ENCODE measurements at places on chromosomes 3 and 15.

DNA sequence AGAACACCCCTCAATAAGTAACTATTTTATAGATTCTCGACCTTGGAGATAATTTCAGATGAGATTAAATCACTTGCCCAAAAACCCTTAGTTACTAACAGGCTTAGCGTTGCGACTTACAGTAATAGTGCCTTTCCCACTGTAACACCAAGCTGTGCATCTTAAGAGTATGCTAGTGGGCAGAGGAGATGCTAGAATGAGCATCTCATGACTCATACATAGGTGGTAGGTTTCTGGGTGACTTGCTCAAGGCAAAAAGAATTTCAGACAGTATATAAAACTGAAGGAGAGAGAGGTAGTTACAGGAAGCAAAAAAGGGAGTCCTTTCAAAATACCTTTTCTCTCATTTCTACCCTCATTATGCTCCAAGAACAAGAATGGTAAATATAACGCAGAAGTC lies 3.9 kb downstream of the KATNBL1 start:
- DNase-seq, result no peak

GRCh38 chr15:74291101-74292071 lies 55.3 kb downstream of the CCDC33 start:
- peak; percentile 31 for DNase-seq

GRCh38 chr3:123559040-123559861 lies 25.6 kb downstream of the HACD2 start:
- DNase-seq, result peak; percentile 60

DNA sequence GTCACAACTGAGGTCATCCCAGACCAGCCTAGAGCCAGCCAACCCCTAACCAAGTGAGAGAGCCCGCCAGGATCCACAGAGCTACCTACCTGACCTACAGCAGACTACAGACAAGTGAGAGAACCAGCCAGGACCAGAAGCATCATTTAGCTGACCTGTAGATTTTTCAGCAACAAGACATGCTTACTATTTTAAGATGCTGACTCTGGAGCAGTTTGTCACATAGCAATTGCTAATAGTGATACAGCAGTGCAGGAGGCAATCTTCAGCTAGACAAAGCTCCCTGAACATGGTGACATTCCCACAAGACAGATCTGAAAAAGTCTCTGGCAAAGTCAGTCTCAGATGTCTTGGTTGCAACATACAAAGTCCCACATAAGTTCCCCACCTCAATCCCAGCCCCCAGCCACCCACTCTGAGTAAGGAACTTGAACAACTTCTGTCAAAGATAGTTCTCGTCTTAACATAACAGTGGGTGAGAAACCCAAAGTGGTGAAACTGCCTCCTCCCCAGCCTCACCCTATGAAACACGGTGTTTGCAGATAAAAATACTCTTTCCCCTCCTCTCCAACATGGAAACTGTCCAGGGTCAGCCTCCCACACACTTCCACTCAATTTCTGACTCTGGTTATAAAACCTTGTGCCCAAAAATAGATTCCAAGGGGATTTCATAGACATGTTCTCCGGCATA lies 120.3 kb upstream of the SLC6A11 start:
- no peak for DNase-seq

- DNase-seq, result no peak
These were observed 54.6 kb downstream of the STAC start for GRCh38 chr3:36434687-36435426.

GRCh38 chr15:31508656-31509055 lies 182.0 kb downstream of the KLF13 start:
- DNase-seq, result no peak

GRCh38 chr3:149020196-149020838 lies 29.0 kb downstream of the GYG1 start:
- no peak for DNase-seq

DNA sequence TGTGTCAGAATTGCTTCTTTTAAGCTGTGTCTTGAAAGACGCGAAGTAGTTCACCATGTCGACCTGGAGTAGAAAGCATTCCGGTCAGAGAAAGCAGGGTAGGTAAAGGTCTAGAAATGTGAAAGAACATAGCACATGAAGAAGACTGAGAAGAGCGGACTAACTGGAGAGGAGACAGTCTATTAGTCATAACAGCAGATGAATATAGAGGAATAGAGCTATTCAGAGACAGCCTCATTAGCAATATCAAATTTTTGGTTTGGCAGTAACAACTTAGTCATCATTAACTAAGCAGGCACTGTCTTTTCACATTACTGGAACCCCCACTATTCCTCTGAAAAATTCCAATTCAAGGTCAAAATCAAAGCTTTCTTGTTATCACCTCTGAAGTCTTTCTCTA lies 678.8 kb downstream of the DIPK2A start:
- no peak for DNase-seq

- DNase-seq, result no peak
These were observed 5.5 kb upstream of the C15orf40 start for GRCh38 chr15:83016906-83017305.

DNA sequence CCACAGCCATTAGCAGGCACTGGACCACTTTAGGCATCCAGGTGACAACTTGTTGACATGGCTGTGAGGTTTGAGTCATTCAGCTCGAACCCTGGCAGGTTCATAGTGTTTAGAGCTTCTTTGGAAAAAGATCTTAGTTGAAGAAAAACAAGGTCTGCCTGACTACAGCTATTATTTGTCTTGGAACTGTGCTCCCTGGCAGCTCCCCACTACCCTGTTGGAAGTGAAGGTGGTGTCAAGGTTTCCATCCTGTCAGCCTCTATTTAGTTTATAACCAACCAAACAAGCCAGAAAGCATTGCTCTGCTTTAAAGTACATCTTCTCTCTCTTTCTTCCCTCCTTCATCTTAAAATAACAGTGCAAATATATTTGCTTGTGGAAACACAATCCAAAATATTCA lies 56.8 kb downstream of the KAT2B start:
- DNase-seq, result no peak

- no peak for DNase-seq
These were observed 1.1 kb upstream of the MSL2 start for GRCh38 chr3:136197159-136197793.

DNA sequence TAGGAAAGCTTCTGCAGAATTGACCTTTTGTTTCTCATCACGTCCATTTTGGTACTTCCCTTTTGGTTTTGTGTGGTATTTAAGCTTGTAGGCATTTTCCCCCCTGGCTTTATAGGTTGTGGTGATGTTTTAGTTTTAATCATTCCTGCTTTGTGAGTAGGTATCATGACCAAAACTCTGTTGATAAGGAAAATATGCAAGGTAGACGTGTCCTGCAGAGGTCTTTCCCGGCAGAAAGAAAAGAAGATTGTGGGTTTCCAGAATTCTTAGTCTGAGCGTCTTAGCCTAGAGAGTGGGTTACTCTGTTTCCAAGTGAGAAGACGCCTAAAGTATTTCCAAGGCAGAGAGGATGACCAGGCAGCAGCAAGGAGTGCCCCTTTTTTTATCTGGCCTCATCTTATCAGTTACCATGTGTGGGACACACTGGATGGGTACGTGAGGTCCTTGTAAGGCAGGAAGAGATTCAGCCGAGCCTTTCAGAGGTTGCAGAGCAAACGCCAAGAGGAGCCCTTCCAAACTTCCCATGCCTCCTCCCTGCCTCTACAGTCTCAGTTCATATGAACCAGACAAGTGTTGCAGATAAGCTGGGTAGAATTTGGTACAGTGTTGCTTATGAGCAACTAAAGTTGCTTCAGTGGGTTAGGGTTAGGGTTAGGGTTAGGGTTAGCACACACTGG lies 58.8 kb downstream of the ARNT2 start:
- DNase-seq, result no peak

DNA sequence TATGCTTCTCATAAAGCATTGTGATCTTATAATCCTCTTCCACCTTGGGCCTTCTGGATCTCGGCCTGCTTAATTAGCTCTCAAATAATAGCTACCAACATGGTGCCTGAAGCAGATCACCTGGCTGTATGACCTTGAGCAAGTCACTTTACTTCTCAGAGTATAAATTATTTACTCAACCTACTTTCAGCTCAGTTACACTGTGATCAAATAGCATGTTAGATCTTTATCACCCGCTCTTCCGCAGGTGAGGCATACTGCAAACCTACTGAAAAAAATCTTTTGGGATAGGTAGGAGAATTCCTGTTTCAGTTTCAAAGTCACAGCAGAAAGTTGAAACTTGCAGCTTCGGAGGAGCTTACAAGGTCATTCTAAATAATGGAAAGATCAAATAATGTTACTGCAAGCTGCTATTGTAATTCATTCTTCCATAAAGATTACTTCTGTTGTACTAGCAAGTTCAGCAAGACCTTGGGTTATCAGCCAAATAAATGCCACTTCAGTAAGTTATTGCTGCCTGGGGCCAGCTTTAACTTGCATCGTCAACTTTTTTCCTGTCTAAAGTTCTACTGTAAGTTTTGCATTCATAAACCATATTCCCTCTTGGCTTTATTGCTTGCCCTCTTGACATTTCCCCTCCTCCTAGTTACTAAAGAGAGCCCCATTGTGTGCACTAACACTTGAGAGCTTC lies 268.4 kb upstream of the ATP11B start:
- no peak for DNase-seq

GRCh38 chr3:116030131-116030850 lies 407.0 kb downstream of the GAP43 start:
- DNase-seq, result no peak

DNA sequence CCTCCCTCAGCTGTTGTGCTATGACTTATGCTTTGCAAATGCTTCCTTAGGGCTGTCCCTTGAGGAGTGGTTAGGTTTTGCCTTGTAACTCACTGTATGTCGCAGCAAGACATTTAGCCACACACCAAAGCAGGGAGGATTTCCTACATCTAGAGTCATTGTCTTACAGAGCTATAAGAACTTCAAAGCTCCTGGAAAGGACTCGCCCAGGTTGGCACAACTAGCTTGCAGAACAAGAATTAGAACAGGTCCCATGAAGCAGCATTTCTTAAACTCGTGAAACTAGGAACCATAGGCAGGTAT lies 19.4 kb upstream of the ACAP2 start:
- no peak for DNase-seq

DNA sequence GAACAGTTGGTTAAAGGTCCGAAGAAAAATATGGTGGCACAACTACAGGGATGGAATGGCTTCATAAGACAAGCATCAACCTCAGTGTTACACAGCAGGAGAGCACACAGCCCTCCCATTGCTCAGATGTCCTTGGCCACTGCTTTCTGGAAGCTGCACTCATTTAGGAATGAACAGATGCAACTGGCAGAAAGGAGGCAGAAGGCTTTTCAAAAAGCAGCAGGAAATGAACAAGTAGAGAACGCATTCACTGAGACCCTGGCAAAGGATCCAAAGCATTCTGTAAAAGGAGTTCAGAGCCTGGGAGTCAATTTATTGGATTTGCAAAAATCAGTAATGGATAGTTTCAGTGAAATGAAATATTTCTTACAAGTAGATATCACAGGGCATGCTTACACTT lies 101.1 kb downstream of the PDZRN3 start:
- no peak for DNase-seq

DNA sequence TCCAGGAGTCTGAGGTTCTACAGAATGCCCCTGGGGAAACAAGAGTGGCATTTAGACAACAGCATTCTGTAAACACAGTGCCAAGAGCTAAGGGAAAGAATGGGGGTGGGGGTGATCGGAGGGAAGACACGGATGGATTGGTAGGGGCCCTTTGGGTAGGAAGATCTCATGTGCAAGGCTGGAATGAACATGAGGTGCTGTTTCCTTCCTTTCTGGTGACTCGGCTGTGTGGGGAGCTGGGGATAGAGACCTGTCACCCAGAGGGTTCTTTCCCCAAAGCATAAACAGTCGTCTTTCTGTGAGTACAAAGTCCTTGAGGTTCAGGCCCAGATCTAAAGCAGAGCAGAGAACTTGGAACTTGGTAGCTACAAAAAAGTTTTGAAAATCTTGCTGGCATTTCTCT lies 11.7 kb downstream of the TPM1 start:
- no peak for DNase-seq

DNA sequence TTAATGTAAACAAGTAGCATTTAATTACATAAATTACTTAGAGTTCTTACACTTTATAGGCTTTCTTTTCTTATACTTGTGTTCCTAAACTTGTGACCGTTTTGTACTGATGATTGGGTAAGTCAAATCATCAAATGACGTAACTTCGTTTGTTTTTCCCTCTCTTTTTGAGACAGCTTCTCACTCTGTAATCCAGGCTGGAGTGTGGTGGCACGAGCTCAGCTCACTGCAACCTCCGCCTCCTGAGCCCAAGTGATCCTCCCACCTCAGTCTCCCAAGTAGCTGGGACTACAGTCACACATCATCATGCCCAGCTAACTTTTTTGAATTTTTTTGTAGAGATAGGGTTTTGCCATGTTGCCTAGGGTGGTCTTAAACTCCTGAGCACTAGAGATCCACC lies 226.0 kb downstream of the TCF12 start:
- DNase-seq, result no peak

- no peak for DNase-seq
These were observed 59.4 kb downstream of the SLC6A6 start for GRCh38 chr3:14461748-14462324.

DNA sequence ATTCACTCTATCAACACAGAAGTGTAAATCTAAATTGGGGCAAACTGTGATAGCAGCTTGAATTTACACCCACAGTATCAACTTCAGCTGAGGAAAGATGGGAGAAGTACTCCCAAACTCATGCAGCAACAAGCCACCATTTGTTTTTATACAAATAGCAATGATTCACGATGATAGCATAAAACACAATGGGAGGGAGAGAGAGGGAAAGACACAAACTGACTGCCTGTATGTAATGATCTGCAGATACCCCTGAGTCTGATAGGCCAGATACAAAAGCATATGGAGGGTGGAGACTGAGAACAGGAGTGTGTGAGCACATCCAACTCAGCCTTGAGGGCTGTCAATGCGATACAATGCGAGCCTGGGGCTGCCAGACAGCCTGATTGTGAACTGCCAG lies 79.2 kb downstream of the CNTN3 start:
- DNase-seq, result no peak

Measured in NCI-H1694 (cell line).